ENCODE measurements at places on chromosomes 12 and 14.

GRCh38 chr12:121468499-121468801 lies 68.5 kb downstream of the RNF34 start:
- no peak for DNase-seq

DNA sequence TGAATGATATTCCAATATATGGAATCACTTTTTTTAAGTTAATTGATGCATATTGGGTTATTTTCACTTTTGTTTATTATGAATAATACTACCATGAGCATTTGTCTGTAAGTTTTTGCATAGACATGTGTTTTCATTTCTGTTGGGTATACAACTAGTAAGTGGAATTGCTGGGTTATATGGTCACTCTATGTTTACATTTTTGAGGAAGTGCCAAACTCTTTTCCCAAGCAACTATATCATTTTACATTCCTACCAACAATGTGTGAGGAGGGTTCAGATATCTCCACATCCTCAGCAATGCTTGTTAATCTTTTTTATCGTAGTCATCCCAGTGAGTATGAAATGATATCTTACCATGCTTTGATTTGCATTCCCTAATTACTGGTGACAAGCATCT lies 64.0 kb downstream of the MON2 start:
- no peak for DNase-seq

DNA sequence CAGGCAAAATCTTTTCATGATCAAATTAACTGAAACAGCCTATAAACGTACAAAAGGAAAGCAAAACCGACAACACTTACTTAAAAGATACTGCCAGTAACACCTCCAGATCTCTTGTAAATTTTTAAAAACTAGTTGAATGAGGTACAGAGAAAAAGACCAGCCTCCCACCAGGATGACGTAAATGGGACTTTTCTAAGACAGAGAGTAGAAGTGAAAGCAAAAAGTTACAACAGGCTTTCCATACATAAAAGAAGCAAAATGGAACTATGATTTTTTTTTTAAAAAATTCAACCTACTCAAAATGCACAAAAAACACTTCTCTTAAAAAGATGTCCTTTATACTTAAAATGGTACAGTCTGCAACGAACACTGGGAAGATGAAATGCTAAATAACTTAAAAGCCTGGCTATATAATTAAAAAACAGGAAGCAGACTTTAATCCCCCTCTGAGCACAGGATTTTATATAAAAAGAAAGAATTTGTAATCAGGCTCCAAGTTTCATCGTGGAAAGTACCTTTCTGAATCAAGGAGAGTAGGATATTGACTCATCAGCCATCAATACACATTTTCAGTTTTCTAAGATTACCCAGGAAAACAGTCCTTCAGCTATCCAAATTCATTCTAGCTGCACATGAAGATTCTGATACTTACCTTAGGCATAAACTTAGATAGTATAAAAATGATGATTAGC lies 14.2 kb upstream of the MYO1A start:
- no peak for DNase-seq

DNA sequence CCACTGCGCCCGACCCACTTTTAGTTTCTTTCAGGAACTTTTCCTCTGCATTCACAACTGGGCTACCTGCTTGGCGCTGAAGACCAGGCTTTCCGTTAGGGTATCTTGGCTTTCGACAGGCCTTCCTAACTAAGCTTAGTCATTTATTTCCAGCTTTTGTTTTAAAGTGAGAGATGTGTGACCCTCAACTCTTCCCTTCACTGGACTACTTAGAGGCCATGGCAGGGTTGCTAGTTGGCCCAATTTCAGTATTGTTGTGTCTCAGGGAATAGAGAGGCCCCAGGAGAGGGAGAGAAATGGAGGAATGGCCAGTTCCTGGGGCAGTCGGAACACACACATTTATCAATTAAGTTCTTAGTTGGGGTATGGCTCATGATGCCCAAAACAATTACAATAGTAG lies 10.4 kb downstream of the MTA1 start:
- no peak for DNase-seq

DNA sequence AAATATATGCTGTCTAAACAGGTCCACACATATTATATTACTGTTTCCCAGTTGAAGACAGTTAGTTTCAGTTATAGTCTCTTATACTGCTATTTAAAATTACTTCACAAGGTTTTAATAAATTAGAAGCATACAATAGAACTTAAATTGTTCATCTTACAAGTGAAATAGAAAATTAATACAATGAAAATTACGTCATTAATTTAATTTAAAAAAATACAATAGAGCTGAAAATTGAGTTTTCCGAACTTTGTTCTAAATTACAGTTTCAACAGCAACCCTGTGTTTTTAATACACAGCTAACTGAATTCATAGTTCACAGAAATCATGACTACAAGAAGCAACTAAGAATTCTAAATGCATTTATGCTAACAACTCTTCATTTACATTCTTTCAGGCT lies 525.7 kb upstream of the FOXG1 start:
- no peak for DNase-seq

- DNase-seq, result no peak
Observed at GRCh38 chr14:101499513-101499912, 61.8 kb upstream of the DIO3 start.

- DNase-seq, result no peak
Observed at GRCh38 chr12:81492131-81492720, 266.9 kb downstream of the PPFIA2 start.

DNA sequence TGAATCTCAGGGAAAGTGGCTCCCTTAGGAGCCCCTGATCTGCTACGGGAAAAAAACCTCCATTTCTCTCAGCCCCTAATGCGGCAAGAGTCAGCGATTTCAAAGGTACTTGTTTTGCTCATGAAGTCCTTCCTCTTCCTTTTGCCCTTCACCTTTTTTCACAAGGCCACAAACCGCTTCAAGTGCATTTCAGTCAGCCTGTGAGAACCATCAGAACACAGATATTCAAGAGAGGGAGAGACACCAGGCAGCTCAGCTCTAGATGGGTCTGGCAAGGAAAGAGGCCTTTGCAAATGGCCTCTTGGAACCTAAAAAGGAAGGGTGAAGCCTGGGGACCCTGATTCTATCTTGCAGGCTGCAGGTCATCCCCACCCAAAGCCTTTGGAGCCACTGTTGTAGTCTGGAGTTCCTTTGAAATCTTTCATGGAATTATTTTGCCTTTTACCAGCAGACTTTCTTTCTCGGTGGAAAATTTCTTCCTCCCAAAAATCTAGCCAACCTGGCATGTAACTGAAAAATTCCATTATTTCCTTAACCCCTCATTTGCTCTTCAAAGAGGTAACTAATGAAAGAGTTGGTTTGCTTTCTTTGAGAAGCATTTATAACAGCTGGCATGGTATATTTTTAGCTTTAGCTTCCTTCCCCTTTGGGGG lies 145.0 kb downstream of the SAMD4A start:
- no peak for DNase-seq

GRCh38 chr14:36477266-36477665 lies 42.8 kb downstream of the NKX2-1 start:
- DNase-seq, result no peak

GRCh38 chr14:24334431-24335291 lies at the start of gene ADCY4:
ADCY4 (minus strand) TSS chr14:24335071; CDS start chr14:24334652, 419 bp downstream.
- no peak for DNase-seq

DNA sequence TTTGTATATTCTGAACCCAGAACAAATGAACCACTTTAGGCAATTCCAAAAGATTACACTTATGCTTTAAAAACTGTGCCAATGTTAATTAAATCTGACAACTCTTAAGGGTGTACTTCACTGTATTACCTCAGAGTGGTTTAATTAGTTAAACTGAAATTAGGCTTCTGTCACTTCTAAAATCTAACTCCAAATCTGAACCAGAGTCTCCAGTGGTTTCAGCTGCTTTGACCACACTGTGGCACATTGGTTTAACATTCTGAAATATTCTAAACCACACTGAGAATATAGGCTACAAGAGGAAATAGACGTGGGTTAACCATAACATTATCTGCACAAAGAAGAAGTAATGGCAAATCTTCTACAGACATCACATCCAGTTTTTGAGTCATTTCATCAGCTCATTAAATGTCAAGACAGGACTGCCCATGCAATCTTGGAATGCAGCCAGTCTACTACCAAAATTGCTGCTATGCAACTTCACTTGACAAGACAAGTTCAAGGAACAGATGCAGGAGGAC lies 94.8 kb downstream of the LRP6 start:
- DNase-seq, result no peak

DNA sequence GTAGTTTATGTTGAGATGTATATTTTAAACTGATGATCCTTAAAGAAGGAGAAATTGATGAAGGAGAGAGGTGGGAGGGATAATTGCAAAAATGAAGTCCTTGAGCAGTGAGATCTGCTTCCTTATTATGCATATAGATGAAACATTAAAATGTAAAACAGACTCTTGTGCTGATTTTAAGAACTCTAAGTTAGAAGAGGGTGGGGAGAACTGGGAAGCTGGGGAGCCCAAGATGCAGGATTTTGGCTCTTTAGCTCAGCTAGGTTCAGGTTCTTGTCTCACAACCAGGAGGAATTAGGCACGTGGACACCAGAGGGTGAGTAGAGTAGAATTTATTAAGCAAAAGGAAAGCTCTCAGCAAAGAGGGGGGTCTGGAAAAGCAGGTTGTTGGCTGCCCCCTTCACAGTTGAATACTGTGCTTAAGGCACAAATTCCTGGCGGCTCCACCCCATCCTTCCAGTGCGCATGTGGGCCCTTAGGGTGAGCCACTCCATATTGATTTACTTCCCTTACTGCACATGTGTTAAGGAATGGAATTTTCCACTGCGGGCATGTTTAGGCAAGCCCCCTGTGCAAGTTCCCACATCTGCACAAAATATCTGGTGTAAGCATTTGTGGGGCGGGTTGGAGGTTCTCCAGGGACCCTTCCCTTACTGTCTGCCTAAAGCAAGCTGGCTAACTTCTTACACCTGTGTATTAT lies 141.9 kb downstream of the BICD1 start:
- DNase-seq, result no peak

DNA sequence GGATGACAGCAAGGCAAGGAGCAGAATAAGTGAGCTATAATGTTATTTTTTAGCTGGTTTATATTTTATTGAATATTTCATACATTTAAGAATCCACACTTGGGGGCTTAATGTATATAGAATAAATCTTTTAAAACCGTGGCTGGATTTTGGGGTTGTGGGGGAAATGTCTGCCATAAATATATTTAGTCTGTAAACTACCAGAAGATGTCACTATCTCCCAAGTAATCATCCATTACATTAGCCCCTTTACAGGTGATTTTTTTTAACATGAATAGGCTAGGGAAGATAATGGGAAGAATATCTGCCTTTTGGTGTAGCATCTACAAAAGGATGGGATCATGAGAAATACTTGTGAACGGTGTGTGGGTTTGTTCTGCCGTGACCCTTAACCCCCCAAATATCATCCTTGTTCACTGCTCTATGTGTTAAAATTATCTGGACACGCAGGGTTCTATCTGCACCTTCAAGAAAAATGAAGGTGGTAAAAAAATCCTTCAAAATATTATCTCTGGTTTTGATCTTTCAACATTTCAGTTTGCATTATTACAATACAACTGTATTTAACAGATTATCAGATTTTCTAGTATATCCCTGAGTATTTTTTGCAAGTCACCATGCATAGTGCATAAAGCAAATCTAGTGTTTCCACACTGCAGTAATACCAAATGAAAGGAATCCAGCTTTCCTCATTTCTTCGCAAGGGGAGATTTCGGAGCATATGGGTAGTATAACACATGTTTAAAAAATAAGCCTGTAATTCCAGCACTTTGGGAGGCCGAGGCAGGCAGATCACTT lies 8.0 kb upstream of the SLC17A8 start:
- no peak for DNase-seq

- no peak for DNase-seq
Observed at GRCh38 chr12:68154779-68155178, 4.8 kb downstream of the IFNG start.

- no peak for DNase-seq
Observed at GRCh38 chr14:77830692-77831091, 30.8 kb downstream of the ADCK1 start.

DNA sequence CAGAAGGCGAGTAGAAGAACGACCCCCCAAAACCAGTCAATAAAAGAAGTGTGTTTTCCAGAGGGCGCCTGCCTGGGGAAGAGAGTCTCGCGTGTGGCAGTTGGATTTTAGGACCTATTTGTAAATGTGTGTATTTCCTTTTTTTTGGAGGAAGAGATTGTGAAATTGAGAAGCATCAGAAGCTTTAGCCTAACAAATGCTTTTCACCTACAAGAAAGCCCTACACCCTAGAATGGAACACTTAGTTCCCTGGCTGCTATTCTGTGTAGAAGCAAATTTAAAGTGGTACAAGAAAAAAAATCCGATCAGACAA lies 1.3 kb downstream of the RCOR1 start:
- DNase-seq, result no peak

DNA sequence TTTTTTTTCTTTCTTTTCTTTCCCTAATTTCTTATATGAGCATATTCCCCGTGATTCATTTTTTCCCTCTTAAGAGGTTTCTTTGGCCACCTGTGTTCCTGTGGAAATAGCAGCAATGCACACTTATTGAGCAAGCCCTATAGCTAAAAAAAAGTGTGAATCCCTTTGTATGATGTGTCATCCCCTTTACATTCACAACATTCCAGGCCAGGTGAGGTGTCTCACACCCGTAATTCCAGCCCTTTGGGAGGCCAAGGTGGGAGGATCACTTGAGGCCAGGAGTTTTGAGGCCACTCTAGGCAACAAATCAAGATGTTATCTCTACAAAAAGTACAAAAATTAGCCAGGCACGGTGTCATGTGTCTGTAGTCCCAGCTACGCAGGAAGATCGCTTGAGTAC lies 700.4 kb upstream of the TBX3 start:
- no peak for DNase-seq

DNA sequence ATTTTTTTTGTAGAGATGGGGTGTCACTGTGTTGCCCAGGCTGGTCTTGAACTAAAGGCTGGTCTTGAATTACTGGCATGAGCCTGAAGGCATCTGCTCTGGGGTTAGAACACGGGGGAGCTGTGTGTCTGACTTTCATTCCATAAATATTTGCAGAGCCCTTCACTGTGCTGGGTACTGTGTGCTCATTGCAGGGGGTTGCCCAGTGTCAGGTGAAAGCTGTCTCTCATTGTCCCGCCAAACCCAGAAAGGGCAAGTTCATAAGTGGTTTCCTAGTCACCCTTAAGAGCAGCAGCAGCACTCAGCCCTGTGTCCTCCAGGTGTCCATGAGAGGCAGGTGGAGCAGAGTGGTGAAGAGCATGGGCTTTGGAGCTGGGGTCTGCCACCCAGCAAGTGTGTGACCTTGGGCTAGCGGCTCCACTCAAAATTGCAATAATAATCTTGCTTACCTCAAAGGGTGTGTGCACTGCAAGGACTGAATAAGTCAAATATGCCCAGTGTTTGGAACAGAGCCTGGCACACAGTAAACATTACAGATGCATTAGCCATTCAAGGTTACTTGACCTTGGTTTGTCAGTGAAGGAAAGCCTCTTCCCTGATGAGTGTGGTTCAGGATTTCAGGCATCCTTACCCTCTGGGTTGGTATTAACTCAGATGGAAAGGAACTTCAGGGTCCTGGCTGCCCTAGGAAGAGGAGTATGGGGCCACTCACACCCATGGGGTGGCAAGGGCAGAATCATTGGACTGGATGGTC lies 4.4 kb upstream of the SMIM41 start:
- no peak for DNase-seq

GRCh38 chr14:49240383-49240782 lies 345.8 kb downstream of the RPS29 start:
- DNase-seq, result no peak

- no peak for DNase-seq
Observed at GRCh38 chr12:130983328-130984017, 29.8 kb downstream of the ADGRD1 start.

Data from epithelial cell of proximal tubule (primary cell).